ENCODE measurements at places on chromosomes 13 and 19. TPM values are rescaled to one million over a fixed set of nuclear protein-coding genes. Genes with fewer than 3 reads are reported as not detected.

FBXL12 gene
- 27.2 TPM for polyA plus RNA-seq

TEX26 gene
- polyA plus RNA-seq, result not detected

DNA sequence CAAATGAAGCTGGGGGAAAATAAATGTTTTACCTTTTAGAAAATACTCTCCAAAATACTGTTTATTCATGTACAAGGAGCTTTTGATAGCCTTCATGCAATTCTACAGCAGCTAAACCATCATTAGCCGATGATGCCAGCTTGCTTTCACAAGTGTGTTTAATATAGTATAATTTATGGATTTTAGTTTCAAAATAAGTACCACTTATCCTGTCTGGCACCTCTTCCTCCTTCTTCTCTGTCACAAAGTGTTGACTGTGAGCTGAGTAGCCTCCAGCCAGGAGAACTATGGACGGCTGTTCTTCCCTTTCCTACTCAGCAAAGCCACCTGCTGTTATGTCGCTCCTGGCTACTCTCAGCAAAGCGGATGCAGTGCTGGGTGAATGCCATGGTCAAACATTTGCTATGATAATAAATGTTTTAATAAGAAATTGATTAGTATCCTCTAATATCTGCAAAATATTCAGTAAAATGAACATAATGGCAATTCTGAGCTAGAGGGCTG is 238.2 kb downstream of the LIG4 start:
- no peak for DNase-seq

- no peak for DNase-seq
These were observed 15.2 kb upstream of the CPB2 start for GRCh38 chr13:46119883-46120614.

DNA sequence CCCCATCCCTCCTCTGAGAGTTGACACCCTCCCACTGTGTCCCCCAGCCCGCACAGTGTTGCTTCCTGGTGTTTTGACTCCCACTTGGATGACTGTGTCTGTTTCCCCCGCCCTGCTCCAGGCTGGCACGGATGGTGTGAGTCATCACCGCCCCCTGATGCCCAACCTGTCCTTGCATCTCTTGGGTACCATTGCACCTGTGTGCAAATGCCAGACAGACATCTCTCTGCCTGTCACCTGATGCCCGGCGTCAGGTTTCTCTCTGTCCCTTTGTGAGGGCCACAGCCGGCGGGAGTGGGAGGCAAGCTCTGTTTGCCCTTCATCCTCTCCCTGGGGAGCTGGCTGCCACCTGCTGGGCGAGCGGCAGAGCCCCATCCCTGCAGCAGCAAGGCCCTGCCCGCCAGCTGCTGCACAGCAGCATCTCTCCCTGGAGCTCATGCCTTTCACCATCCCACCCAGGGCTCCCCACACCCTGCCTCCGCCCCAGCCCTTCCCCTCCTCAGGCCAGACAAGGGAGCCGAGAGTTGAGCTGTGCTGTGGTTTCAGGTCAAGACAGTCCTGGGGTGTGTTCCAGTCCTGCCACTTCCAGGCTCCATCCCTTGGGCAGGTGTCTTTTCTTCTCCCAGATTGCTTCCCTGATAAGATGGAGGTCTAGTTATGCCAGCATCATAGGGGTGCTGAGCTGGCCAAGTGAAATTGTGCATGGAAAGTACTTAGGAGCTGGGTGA is 29.7 kb downstream of the NKPD1 start:
- no peak for DNase-seq

Measured in forelimb muscle (tissue), 1 donor.